SIG-M5 (cell line): ENCODE measurements at places on chromosomes 1 and 21.

DNA sequence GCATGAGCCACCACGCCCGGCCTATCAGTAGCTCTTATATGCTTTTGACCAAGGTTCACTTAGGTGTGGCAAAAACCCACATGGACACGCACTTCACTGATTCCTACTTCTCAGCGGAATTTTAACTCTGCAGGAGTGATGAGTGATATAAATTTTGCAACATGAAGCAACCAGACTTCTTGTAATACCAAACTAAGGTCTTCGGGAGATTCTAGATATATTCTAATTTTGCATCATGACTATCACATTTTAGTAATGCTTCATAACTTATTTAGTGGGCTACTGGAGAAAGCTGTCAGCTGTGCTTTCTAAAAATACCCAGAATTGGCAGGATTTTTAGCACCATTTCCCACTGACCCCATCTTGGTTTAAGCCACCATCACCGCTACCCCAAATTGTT, 27.8 kb downstream of the RHCE start:
- no peak for DNase-seq

GRCh38 chr1:100710906-100711682, 8.4 kb upstream of the VCAM1 start:
- no peak for DNase-seq

DNA sequence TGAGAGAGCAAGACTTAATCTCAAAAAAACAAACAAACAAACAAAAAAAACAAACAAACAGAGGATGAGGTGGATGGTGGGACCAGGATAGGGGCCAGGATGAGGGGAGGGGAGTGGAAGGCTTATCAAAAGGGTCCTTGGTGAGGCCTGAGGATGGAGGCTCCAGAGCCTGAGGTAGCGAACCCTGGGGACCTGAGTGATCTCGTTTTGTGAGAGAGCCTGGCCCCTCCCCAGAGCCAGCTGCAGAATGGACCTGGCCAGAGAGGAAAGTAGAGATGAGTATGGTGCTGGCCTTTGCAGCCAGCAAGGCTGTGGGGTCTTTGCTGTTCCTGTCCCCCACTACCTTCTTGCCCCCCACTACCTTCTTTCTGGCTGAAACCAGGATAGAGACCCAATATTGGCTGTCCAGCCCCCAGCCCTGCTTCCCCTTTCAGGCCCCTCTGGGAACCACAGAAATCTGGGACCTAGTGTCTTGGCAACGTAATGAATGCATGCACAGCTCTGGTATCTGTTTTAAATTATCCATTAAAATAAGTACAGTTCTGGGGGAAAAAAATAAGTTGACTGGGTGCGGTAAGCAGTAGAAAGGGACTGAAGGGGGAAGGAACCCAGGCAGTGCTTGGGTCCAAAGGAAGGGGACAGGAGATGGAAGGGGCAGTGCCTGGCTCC, 1.1 kb upstream of the LMNA start:
- DNase-seq, result no peak

GRCh38 chr1:41539418-41539805, 54.9 kb upstream of the EDN2 start:
- DNase-seq, result no peak

GRCh38 chr1:248098529-248098928, 3.5 kb downstream of the OR2L13 start:
- DNase-seq, result no peak
